A172 (cell line): ENCODE measurements at places on chromosomes 3 and 15.

DNA sequence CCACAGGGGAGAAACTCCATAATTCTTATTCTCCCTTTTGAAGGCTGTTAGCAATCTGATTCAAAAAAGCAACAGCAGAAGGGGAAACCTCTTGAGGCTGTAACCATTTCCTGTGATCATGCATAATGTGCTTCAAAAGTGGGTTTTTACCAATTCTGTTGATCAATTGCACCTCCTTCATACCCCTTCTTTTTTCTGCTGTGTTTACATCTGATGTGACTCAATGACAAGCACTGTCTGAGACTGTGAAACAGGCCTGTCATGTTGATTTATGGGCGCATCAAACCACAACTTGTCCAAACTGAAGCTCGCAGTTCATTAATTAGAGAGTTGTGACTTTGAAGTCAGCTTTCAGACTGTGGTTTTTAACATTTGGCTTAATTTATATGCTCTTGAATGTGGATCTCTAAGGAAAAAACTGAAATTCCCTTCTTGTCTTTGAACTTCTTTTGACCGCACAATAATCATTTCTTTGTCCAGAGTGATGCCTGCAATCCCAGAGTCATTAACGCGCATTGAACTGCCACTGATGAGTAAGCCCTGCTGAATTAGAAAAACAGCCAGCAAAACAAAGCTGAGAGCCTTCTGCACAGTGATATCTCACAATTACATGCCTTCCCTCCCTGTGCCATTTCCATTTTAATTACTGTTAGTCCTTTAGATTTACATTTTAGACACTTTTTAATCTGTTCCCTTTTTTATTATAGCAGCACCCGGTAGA lies 532.8 kb downstream of the FOXP1 start:
- peak; percentile 79 for DNase-seq

DNA sequence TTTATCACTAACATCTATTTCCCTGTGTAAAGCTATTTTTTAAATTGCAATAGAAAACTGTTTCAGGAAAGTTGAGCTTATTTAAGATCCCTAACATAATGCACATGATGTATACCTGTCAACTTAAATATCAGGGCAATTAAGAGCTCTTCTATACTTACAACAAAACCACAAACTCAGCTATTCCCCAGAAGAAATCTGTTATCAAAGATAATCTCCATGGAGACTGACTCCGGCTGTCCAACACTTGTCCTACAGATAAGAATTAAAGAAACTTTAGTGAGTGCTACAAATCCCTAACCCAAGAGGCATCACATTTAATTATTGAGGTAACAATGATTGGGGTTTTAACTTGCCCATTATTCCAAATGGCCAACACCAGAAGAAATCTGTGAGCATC lies 3.4 kb downstream of the SELENOK start:
- DNase-seq, result no peak

DNA sequence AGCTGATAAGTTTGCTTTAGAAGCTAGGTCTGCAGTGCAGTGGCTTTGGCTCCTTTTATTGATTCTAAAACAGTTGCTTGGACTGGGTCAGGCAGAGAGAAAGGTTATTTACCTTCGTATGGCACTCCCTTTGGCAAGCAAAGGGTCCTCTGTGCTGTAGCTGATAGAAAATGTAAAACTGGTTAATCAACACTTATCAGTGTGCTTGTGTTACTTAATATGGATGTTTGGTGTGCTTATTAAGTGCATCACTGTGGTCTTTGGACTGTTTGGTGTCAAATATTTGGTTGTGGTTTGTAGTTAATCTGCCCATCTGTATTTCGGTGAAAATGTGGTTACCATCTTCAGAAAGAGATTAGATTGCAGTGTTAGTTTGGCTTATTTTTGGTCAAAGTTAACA lies 16.0 kb downstream of the UBE2E2 start:
- DNase-seq, result no peak

DNA sequence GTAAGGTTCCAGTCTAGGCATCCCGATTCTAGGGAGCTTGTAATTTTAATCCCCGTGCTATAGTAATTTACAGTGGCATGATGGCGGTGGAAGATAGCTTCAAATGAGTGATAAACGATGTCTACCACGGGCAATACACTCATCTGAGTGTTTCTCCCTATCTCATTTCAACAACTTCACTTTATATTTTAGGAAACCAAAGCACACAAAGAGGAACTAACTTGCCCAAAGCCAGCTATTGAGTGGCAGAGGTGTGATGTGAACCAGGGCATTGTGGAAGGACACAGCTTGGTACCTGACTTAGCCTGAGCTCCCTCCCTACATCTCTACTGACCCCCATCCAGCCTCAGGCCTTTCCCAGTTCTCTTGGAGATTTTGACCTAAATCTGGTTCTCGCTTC lies 16.9 kb upstream of the FILIP1L start:
- no peak for DNase-seq

- peak; percentile 84 for DNase-seq
Measured at GRCh38 chr3:10594915-10595314, 89.5 kb upstream of the ATP2B2 start.

GRCh38 chr3:178671791-178672190 lies 135.6 kb downstream of the KCNMB2 start:
- peak; percentile 13 for DNase-seq

GRCh38 chr3:132593947-132594323 lies 3.1 kb upstream of the ACKR4 start:
- peak; percentile 75 for DNase-seq

- no peak for DNase-seq
Measured at GRCh38 chr3:24526640-24527212, 32.1 kb upstream of the THRB start.

- DNase-seq, result no peak
Measured at GRCh38 chr3:165466856-165467255, 270.7 kb upstream of the SLITRK3 start.

- peak; percentile 41 for DNase-seq
Measured at GRCh38 chr3:195270079-195270816, 711 bp downstream of the XXYLT1 start.

- DNase-seq, result no peak
Measured at GRCh38 chr3:9168241-9168741, 81.2 kb downstream of the SRGAP3 start.

DNA sequence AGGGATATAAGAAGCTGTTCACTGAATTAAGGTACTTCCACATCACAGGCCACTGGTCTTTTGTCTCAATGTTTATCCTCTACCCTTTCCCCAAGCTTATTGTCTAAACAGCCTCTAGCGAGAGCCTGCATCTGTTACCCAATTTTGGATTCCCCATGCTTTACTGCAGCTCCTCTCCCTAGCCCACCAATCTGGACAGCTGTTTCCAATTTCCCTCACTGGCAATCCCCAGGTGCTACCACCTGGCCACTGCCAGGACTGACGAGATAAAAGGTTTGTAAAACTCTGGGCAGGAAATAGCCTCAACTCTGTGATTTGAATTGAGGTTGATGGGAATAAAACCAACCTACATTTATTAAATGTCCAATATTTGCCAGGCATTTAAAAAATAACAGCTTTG lies 58.0 kb upstream of the TEX9 start:
- no peak for DNase-seq

DNA sequence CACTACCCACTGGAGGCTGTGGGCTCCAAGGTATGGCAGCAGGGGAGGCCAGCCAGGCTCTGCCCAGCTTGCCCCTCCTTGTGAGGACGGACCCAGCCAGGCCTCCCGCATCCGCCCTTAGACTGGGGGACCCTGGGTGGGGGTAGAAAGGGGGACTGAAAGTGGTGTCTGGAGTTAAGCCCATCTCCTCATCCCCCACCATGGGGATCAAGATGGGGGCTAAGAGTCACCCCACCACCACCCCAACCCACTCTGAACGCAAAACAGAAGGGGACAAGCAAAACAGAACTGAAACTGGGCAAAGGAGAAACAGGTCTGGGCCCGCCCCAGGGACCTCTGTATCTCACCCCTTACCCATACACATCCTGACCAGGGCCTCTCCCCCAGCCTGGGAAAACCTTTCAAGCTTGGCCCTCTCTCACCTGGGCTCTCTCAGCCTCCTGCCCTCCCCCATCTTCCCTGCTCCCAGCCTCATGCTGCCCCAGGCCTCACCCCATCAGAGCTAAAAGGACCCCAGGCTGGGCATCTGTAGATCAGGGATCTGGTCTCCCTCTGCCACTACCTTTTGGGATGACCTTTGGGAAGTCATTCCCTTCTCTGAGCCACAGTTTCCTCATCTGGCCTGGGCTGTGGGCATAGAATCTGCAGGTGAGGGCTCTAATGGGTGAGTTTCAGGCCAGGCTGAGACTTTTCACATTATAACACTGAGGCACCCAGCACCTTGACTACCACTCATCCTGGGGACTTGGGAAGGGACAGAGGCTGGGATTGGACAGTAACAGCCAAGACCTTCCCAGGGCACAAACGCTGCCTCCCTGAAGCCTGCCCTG lies 30.0 kb upstream of the CYP11A1 start:
- DNase-seq, result no peak

DNA sequence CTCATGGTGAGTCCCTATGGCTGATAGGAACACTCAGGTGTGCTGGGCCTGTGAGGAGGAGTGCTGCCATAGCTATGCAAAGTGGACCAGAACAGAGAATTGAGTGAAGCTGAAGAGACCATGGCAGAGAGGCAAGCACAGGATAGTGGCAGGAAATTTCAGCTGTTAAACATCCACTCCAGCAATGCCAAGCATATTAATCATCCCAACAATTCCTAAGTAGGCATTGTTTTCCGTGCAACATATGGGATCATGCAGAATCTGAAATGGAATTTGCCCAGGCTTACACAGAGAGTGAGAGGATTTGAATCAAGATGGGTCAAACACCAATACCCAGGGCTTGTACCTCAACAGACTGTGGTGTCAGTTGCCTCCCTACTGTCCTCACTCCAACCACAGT lies 582.6 kb upstream of the UBE2E2 start:
- no peak for DNase-seq

GRCh38 chr3:49278548-49278947 lies 1.5 kb upstream of the C3orf62 start:
- no peak for DNase-seq

DNA sequence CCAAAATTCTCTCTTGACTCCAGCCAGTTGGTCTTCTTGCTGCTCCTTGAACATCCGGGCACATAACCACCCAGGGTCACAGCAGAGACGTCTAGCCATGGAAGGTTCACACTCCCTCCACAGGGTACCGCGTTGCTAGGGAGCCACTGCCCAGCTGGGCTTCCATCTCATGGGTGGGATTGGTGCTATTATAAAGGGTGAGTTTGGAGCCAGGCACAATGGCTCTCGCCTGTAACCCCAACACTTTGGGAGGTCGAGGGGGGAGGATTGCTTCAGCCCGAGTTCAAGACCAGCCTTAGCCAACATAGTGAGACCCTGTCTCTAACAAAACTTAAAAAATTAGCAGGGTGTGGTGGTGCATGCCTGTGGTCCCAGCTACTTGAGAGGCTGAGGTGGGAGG lies 17.5 kb upstream of the SKOR1 start:
- DNase-seq, result no peak

- DNase-seq, result no peak
Measured at GRCh38 chr15:92101708-92102394, 248.3 kb downstream of the SLCO3A1 start.

DNA sequence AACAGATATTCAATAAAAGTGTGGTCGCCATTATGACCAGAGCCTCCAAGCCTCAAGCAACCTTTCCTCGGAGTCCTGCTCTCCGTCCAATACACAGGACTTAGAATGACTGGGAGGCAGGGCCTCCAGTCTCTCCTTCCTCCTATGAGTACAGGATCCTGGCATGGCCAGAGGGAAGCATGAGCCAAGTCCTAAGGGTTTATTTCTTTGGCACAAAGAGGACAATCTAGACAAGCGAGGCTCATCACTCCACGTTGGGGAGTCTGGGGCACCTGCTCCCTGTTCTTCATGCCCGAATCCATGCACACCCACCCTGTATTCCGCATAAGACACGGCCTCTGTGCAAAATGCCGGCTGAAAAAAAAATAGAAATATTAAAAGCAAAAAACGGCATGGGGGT lies 6.8 kb downstream of the PRRT3 start:
- no peak for DNase-seq

DNA sequence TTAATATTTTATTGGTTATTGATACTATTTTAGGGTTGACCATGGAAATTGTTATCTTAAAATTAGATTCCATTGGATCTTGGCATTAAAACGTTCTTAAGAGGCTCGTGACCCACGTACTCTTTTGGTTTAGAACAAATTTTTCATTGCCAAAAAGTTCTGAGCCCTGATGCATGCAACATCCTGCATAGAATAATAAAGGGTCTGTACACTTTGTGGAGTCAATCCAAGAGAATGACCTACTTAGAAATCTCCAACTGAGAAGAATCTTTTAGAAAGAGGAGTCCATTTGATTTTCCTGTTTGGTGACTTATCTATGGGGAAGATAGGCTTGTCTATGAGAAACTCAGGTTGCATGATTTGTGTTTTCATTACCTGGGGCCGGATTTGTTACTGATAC lies 404.2 kb upstream of the RGMA start:
- no peak for DNase-seq

GRCh38 chr15:48084759-48085590 lies 35.8 kb upstream of the SLC24A5 start:
- peak; percentile 29 for DNase-seq

GRCh38 chr3:50411229-50411628 lies 51.9 kb upstream of the TMEM115 start:
- no peak for DNase-seq

- no peak for DNase-seq
Measured at GRCh38 chr3:97670952-97671351, 93.6 kb upstream of the ARL6 start.

DNA sequence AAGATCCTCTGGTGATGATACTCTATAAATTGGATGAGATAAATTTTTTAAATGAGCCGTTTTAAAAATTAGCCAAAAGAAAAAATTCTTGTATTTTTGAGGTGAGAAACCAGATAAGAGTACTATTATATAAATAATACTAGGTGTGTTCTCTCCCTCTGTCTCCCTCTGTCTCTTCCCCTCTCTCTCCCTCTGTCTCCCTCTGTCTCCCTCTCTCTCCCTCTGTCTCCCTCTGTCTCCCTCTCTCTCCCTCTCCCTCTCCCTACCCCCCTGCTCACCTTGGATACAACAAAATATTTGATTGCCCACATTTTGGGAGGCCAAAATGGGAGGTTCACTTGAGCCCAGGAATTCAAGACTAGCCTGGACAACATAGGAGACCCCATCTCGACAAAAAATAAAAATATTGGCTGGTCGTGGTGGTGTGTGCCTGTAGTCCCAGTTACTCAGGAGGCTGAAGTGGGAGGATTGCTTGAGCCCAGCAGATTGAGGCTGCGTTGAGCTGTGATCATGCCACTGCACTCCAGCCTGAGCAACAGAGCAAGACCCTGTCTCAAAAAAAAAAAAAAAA lies 168.5 kb downstream of the TCF12 start:
- no peak for DNase-seq

DNA sequence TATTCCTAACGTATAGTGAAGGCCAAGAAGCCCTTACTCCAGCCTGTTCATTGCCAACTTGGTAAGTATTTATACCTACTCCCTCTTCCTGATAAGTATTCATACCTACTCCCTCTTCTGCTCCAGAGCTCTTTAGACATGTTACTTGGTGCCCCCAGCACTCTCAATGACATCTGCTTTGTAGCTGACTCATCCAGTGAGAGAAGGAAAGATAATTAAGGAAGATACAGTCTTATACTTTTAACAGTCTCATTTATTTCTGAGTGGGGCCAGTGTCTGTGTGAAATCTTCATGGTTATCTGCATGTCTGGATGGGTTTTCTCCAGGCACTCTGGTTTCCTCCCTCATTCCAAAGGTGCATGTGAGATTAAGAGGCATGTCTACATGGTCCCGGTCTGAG lies 698.7 kb downstream of the FHIT start:
- no peak for DNase-seq

- no peak for DNase-seq
Measured at GRCh38 chr3:148513096-148513543, 184.6 kb upstream of the AGTR1 start.

- DNase-seq, result peak; percentile 80
Measured at GRCh38 chr3:190092250-190092649, 28.4 kb downstream of the P3H2 start.
